ENCODE measurements at places on chromosomes 7 and 10.

GRCh38 chr10:116185199-116185867 is 87.7 kb downstream of the GFRA1 start:
- DNase-seq, result no peak

DNA sequence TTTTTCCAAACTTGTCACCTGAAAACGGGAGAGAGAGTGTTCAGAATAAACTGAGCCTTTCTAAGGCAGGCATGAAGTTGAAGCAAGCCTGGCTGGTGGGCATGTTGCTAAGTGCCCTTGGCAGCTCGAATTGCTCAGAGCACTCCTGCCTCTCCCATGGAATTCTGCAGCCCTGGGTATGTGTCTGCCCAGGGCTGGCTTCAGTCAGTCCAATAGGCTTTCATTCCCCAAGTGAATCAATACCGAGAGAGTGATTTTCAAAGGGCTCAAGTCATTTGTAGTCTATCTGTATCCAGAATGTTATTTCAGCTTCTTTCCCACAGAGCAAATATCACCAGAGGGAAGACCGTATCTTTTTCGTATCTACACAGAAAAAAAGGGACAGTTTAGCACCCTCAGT is 415.5 kb upstream of the COBL start:
- no peak for DNase-seq

DNA sequence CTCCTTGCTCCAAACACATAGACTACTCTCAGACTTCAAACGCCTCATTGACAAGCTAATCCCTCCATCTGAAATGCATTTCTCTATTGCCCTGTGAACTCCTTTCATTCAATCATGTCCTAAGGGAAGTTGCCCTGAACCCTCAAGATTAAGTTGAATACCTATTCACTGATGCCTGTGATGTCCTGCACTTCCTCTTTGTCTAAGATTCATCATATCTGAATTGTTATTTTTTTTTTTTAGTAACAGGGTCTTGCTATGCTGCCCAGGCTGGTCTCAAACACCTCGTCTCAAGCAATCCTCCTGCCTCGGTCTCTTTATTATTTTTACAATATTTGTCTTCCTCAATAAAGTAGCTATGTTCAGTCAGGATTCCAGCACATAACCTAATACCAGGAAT is 3.2 kb downstream of the PSMA2 start:
- no peak for DNase-seq

- DNase-seq, result no peak
Measured at GRCh38 chr7:38628630-38629385, 2.4 kb downstream of the AMPH start.

DNA sequence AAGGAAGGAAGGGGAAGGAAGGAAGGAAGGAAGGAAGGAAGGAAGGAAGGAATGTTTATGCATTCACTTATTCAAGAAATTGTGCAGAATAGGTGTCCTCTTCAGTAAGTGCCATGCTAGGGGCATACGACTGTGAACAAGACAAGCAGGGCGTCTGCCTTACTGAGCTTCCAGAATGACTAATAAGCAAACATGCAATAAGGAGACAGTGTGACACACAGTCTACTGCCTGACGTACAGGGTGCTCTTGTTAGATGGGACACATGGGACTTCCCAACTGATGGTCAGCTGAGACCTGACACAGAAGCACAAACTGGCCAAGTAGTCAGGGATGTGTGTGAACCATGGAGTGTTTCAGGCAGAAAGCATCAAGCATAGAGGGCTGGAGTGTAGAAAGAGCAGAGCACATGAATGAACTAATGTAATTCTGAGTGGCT is 18.2 kb downstream of the DNAJC12 start:
- no peak for DNase-seq

DNA sequence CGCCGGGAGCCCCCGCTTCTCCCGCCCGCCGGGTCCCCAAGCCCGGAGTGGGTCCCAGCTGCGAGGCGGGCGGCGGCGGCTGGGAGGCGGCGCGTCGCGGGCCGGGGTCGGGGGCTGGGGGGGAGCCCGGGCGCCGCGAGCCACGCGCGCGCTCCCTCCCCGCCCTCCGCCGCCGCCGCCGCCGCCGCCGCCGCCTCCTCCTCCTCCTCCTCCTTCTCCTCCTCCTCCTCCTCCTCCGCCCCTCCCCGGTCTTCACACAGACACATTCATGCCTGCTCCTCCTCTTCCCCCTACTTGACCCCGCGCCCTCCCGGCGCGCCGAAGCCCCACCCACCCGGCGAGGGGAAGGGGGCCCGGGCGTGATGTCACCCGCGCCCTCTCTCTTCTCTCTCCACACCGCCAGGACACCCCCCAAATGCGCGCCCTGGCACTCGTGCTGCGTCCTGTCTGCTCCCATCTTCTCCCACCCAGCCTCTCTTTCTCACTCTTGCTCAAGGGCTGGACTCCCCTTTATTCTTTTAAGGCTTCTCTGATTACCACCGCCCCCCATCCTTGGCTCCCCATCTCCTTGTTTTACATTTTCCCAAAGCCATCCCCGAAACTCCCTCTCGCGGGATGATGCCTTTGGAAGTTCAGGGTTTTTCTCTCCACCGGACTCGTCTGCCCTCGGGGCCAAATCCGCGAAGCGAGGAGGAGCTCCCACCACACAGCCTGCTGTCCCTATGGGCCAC is 967 bp upstream of the GLI3 start:
- peak; percentile 79 for DNase-seq

DNA sequence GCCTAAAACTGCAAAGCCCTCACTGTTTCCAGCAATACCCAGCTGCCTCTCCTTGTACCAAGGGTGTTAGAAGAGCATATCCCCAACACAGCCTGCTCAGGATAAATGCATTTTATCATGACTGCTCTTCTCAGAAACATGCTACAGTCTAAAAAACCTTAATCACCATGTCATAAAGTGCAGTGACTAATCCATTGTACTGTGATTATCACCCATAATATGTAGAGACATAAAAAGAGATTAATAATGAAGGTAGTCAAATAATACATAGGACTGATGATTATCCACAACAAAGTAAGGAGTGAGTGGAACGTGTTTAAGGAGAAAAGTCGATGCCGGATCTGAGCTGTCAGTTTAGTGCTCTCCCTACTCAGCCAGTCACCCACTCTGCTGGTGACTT is 12.2 kb upstream of the WDR11 start:
- no peak for DNase-seq

DNA sequence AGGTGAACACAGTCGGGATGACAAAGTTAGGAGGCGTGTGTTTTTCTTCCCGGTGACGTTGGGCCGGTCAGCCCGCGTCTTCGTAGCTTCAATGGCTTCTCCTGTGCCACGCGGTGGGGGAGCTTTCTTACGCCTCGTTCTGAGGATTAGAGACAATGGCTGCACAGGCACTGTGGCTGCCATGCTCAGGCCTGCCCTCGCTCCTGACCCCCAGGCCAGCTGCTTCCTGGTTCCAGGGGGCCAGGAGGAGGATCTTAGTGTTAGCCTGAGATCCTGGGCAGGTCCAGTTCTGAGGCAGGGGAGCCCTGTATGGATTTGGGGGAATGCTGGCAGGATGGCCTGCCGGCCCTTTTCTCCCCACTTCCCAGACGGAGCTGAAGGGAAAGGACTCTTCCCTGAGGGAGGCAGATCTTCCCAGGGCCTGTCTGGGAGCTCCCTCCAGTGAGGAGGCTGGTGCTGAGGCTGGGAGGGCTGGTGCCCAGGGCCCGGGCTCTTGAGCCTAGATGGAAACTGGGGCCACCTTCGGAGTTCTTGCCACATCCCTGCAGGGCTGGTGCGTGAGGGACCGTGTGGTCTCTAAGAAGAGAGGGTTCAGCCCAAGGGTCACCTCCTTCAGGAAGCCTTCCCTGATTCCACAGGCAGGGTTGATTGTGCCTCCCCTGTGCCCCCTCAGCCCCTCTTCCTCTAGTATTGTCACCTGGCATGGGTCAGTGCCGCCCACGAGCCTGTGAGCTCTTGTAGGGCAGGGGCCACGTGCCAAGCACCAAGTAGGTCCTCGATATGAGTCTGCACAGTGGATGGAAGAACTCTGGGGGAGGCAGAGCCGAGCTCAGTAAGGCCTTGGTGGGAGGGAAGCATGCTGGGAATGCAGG is 101.4 kb downstream of the GRK5 start:
- no peak for DNase-seq

DNA sequence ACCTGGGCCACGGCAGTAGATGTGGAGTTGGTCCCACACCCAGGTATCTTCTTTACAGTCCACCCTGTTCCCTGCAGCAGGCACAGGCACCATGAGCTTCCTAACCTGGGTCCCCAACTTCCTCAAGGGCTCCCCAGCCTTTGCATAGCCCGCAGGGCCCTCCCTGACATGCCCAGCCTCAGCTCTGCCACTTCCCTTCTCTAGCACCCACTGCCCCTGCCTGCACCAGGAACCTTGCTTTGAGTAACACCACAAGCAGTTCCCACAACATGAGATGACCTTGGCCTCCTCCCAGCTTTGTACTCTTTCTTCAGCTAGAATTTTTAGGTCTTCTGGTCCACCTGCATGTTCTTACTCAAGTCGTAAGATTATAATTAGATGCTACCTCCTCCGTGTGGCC is 92.2 kb upstream of the ZPBP start:
- no peak for DNase-seq

- no peak for DNase-seq
Measured at GRCh38 chr7:15309872-15310271, 251.9 kb downstream of the AGMO start.

DNA sequence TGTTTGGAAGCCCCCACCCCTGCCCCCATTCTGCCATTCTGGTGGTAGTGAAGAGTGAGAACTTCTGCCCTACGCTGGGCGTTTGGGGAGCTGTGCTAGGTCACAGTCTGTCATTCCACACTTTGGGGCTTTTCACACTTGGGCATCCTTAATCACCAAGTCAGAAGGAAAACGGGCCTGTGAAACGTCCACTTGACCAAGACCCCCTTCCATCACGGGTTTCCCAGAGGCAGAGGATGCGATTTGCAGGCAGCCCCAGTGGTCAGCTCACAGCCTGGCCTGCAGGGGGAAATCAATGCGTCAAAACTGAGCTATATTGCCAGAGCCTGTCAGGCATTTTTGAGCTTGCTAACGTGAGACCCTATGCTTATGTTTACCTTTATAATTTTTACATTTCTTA is 663.3 kb upstream of the MGMT start:
- DNase-seq, result no peak

- DNase-seq, result peak; percentile 74
Measured at GRCh38 chr7:100476903-100477870, 1.8 kb downstream of the TSC22D4 start.

DNA sequence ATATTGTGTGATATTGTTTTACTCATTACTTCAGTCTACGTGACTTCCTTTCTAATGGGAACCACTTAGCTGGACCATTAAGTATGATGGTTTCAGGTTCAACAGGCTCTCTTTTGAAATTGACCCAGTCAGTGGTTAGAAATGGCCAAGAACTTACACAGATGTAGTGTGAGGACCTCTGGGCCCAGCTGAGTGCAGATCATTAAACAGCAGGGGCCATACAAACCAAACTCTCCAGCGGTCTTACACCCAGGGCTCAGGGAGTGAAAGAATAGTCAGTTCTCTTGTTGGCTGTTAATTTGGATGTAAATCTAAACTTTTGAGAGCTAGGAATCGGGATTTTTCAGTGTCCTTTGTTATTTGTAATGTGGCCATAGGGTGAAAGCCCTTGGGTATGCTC is 107.3 kb downstream of the CELF2 start:
- DNase-seq, result no peak

DNA sequence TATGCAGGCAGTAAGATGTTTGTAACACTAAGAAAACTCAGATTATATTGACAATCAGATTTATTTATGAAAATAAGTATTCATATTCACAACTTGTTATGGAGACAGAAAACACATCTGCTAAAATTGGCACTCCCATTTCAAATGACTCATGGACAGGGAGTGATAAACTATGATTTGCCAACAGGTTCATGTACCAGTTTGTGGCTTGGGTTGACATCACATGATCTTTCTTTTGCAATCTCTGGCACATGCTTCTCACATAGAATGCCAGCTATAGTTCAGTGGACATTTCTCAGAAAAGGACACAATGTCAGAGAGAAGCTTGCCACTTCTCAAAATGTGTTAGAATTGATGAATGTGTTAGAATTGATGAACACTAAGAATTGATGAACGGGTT is 663.2 kb upstream of the ANKRD30A start:
- no peak for DNase-seq

DNA sequence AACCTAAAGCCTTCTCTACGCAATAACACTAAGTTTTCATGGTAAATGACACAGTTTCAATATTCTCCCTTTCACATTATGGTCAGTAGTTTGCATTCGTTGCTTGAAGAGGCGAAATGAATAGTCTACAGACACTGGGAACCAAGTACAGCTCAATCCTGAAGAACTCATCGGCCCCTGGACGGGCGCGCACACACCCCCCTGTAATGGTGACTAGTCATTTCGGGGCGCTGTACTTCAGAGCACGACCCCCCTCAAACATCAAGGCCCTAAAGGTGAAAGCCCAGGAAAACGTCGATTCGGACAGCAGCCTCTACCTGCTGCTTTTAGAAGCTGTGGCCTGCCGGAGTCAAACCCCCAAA is 1.0 kb downstream of the NT5C2 start:
- no peak for DNase-seq

GRCh38 chr10:103120977-103121735 is 71.9 kb downstream of the NT5C2 start:
- no peak for DNase-seq

DNA sequence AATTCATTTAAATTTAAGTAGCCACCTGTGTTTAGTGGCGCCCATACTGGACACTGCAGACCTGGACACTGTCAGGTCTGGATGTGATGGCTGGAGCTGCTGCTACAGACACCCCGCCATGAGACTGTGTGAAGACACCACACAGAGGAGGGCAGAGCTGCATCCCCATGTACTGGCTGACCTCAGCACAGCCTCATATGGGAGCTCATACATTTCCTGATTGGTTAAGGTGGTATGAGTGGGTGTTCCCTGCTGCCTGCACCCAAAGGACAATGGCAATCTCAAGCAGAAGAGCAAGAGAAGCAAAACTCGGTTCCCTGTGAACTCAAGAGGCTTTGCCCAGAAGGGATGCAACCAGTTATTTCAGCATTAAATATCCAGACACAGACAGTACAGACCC is 60.0 kb downstream of the DLG5 start:
- DNase-seq, result no peak

DNA sequence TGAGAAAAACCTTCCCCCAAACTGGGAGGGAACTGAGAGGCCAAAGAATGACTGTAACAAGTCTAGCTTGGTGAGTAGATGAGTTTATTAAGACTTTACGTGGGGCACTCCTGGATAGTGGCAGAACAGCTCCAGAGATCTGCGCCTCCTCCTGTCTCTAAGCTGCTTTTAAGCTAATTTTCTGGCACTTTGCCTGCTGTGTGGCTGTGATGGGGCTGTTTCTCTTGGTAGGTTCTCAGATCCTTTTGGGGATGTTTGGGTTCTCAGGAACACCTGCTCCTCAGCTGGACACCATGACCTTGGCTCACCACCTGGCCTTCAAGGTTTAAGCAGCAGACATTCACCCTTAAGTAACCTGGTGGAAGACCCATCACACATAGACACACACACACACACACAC is 68.3 kb downstream of the AKR1E2 start:
- DNase-seq, result no peak

- DNase-seq, result no peak
Measured at GRCh38 chr7:128833946-128834325, 3.7 kb downstream of the FLNC start.

Data from coronary artery (tissue), 2 donors.